ENCODE measurements at places on chromosomes 3 and 15.

DNA sequence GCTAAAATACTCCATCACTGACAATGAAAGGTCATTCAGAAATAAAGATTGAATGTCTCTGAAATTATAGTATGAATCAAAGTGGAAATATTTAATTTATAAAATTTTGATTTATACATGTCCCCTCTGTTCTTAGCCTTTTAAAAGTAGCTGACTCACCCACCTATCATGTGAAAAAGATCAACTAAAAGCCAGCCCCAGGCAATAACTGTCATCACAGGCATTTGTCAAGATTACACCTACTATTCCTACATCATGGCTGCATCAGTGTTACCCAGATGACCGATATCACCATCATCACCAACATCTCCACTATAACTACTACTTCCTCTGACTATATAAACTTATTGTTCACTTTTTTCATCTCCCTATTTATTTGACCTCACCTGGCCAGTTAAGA is 14.3 kb upstream of the PIK3R4 start:
- DNase-seq: no peak

- DNase-seq: no peak
Observed at GRCh38 chr3:149180057-149180573, 41.5 kb downstream of the CP start.

- no peak for DNase-seq
Observed at GRCh38 chr15:72249142-72249810, 18.3 kb upstream of the PKM start.

DNA sequence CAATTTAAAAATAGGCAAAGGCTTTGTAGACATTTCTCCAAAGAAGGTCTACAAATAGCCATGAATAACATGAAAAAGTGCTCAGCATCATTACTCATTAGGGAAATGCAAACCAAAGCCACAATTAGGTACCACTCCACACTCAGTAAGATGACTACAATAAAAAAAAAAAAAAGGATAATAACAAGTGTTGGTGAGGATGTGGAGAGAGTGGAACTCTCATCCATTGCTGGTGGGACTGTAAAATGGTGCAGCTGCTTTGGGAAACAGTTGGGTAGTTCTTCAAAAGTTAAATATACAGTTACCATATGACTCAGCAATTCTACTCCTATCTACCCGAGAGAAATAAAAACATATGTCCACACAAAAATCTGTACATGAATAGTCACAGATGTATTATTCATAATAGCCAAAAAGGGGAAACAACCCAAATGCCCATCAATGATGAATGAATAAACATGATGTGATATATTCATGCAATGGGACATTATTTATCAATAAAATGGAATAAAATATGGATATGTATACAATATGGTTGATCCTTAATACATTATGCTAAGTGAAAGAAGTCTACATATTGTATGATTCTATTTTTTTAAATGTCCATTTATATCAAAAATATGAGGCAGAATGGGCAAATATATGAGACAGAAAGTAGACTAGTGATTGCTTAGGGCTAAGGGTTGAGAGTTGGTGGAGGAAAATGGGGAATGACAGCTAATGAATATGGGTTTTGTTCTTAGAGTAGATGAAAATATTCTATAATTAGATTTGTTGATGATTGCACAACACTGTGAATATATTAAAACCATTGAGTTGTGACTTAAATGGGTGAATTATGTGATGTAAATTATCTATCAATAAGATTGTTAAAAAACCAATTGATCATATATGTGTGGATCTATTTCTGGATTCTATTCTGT is 66.1 kb upstream of the SMAD3 start:
- DNase-seq: no peak
